ENCODE measurements at places on chromosomes 2 and 18. TPM values are rescaled to one million over a fixed set of nuclear protein-coding genes. Genes with fewer than 3 reads are reported as not detected.

The KIF3C gene
- total RNA-seq: 5.6 TPM

The GLS gene
- 179 TPM for total RNA-seq

The BMP10 gene
- total RNA-seq: 0.27 TPM

The SLC14A1 gene
- 0.59 TPM for total RNA-seq

The CD8B2 gene
- total RNA-seq: 0.15 TPM

The FAM98A gene
- total RNA-seq: 38.2 TPM

The TCF4 gene
- total RNA-seq: 3.9 TPM

The PROKR1 gene
- 0.05 TPM for total RNA-seq

The PER2 gene
- 10.7 TPM for total RNA-seq

The RIT2 gene
- total RNA-seq: not detected

The CRYGC gene
- not detected for total RNA-seq

The CDH2 gene
- total RNA-seq: 0.61 TPM

The SEC11C gene
- total RNA-seq: 139 TPM

The RNF152 gene
- total RNA-seq: 0.05 TPM

The C2orf78 gene
- total RNA-seq: not detected

The ANKRD36 gene
- total RNA-seq: 66.1 TPM

The CNDP1 gene
- total RNA-seq: 0.20 TPM

The SPATA3 gene
- total RNA-seq: not detected

The CCL20 gene
- total RNA-seq: not detected

The LBX2 gene
- 0.42 TPM for total RNA-seq

The MARCO gene
- not detected for total RNA-seq

The LRATD1 gene
- not detected for total RNA-seq

The TTC32 gene
- 17.7 TPM for total RNA-seq

Data from T-helper 1 cell treated with Interleukin-12 subunit alpha and Interleukin-12 subunit beta and Interleukin-4 antibody, amounts not matched to agents 30 ng/mL and 1 ng/mL, for 36 hours (primary cell).